ENCODE measurements at places on chromosomes 13 and 19. TPM values are rescaled to one million over a fixed set of nuclear protein-coding genes. Genes with fewer than 3 reads are reported as not detected.

Gene THSD8
- not detected for total RNA-seq

Gene THSD1
- 2.8 TPM for total RNA-seq

DNA sequence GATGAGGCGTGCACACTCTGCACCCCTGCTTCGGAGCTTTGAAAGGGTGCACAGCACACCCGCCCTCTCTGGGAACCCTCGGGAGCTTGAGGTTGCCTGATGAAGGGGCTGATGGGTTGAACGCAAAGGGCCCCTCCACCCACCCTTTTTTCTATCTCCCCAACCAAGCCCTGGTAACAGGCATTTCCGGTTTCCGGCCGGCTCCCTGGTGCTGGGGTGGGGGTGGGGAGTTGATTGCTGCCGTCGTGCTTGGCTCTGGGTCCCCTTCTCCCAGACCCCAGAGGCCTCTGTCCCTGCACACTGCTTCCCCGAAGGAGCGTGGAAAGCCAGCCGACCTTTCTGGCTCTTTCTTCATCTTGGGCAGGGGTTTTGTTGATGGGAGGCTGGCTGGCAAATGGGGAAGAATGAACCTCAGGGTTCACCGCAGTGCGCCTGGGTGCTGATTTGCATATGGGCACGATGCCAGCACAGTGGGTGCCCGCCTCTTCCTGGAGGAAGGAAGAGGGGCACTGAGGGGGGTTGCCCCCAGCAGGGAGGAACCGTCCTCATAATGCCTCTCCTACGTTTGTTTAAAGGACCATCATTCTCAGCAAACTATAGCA lies 29.1 kb downstream of the VAV1 start:
- no peak for DNase-seq

DNA sequence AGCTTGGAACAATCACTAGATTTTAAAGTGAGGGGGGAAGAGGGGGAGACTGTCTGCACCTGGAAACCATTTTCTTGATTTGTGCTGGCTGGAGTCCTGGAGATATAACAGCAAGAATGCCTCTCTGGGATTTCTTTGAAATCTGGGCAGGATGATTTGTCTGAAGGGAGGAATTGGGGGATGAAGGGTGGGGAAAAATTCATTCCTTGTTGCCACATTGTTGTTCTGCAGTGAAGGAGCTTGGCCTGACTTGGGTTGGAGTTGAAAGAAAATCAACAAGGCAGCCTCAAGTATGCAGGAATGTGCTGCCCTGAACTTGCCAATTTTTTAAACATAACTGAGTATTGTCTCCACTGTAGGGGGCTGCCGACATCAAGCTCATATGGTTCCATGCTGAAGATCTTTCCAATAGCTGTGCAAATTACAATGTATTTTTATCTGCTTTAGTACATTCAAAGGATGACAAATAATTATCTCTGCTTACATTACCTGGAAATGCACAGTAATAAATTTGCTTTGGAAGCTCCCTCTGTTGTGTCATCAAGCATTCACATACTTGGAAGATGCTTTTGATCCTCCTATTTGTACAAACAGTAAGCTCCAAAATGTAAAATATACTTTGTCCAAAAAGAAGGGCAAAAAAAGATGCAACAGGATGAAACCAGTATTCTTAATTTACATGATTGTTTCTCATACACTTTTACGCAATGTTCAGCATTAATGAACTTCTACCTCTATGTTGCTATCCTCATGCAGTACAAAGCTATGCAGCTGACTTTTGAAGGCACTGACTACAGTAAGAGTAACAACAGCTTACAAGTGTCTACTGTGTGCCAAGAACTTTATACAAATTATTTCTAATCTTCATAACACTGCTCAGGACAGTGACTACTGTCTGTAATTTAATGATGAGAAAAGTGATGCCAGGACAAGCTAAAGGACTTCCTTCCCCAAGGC lies 627.9 kb upstream of the KLF12 start:
- DNase-seq: no peak

- no peak for DNase-seq
Observed at GRCh38 chr13:21074546-21074945, 13.2 kb upstream of the LATS2 start.

GRCh38 chr13:31209841-31210210 lies 10.1 kb downstream of the B3GLCT start:
- no peak for DNase-seq

DNA sequence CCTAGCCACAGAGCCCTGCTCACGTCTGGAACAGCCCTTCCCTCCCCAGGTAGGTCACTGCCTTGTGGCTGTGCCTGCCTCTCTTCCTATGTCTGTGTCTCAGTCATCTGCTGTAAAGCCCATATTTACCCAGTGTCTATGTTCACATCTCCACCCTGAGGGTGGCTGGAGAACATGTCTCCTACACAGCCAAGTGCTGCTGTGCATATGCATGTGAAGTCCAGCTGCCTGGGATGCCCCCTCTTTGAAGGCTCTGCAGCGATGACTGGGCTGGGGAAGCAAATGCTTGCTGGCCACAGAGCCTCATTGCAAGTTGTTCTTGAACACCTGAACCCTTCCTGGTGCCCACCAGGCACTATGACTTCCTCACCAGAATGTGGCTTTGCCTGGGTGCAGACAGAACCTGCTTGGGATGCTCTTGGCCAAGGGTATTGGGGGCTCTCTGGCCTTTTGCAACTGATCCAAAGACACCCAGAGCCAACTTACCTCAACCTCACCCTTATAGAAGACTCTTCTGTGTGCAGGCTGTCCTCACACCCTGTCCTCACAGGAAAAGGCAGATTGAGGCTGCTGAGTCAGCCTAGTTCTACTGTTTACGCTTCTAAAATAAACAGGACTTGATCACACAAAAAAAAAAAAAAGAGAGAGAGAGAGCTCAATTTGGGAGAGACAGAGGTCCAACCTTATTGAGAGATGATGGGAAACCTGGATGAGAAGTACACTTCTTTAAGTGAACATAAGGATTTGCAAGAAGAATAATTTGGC lies 26.5 kb downstream of the MRPL57 start:
- no peak for DNase-seq

DNA sequence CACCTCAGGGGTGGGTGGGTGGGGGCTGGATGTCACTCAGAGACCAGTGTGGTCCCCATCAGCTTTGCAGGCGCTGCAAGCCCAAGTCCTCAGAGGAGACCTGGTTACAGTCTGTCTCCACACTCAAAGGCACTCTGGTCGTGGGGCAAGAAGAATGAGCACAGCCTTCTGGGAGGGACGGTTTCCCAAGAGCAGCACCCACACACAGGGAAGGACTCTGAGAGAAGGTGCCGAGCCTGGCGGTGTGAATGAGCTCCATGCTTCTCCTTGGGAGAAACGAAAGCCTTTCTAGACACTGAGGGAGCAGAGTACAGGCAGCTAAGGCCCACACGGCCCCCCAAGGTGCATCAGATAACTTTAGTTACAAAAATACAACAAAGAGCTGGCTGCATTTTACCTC lies 473.6 kb downstream of the FOXO1 start:
- DNase-seq: no peak

- DNase-seq: no peak
Observed at GRCh38 chr13:111480976-111481375, 160.5 kb downstream of the TEX29 start.

Data from RPMI7951 (cell line).